LoVo (cell line): ENCODE measurements at places on chromosomes 4 and X.

- no peak for DNase-seq
These were observed 5.2 kb downstream of the UGDH start for GRCh38 chr4:39522068-39522467.

DNA sequence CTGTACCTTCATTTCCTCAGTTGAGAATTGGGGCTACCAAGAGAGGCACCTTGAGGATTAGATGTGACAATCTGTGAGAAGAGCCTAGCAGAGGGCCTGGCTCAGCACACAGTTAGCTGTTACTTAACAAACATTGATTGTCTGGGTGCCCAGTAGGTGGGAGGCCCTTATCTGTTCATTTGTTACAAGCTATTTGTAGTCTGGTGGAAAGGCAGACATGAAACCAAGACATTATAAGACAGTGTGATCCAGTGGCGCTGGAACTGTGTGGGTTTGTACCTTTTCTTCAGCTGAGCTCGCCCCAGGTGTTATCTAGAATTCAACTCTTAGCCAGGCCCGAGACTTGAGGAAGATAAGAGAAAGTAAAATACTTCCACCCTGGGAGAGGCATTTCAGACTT is 16.9 kb downstream of the AKAP4 start:
- no peak for DNase-seq

DNA sequence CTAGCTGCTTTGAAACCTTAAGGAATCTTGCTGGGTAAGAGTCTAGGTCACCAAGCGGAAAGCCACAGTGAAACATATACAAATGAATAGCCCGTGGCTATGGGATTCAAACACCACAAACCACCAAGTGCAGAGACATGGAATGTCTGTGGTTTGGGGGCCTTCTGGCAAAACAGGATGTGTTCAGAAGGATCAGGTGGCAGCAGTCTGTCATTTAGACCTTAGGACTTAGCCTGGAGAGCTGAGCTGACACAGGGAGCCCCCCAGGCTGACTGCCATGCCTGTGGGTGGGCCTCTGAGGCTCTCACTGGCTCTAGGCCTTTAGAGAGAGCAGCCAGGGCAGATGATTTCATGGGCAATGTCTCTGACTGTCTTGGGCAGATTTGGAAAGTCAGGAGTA is 225.6 kb downstream of the FBXW7 start:
- DNase-seq: no peak

GRCh38 chr4:183636503-183636902 is 22.5 kb downstream of the RWDD4 start:
- DNase-seq: peak; percentile 15

DNA sequence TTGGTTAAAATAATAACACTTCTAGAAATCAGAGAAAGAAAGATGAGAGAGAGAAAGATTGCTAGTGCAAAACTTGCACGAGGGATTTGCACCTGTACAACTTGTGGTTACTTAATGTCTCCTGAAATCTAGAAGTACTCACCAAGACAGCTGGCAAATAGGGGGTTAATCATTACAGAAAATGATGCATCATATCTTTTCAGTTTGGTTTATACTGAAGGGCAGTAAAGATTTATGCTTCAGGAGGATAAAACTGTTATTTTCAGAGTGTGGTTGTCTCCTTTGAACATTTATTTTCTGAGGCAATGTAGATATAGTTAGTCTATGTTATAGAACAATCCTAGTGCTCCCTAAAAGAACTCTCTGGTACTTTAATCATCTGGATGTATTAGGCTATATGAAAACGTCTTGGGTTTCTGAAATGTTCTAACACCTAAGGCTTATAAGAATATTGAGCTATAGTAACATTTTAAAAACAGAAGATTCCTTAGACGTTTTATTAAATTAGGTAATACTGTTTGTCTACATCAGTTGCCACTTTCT is 13.3 kb downstream of the ATOH1 start:
- no peak for DNase-seq

DNA sequence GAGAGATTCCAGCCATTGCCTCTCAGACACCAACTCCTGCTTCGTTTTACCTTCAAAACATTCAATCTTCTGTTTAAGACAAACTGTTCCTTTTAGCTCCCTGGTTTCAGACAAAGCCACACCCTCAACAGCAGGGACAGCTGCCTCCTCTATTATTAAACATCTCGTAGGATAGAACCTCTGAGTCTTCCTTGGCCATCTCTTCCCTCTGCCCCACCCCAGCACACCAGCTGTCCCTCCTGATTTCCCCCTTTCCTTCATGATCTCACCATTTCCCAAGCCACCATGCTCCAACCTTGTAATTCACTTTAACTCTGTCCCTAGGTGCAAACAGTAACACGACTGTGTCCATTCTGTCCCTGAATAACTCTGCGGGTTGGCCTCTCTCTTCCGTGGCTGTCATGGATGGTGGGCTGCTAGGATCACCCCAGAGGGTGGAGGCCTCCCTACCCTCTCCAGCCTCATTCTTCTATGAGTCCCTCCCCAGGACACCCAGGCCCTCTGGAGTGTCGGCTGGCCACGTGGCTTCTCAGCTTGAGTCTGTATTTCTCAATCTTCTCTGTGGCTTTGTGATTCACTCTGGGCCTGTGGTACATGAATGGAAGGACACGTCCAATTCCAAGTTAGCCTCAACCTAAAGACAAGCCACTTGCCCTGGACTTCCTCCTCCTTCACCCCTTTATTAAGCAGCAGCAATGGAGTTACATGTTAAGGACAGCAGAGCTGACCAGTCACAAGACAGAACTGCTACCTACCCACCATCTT is 349.9 kb downstream of the FBXW7 start:
- DNase-seq: no peak

GRCh38 chr4:37477126-37477525 is 209.1 kb downstream of the RELL1 start:
- no peak for DNase-seq

GRCh38 chrX:136623396-136623795 is 24.6 kb upstream of the CD40LG start:
- no peak for DNase-seq

DNA sequence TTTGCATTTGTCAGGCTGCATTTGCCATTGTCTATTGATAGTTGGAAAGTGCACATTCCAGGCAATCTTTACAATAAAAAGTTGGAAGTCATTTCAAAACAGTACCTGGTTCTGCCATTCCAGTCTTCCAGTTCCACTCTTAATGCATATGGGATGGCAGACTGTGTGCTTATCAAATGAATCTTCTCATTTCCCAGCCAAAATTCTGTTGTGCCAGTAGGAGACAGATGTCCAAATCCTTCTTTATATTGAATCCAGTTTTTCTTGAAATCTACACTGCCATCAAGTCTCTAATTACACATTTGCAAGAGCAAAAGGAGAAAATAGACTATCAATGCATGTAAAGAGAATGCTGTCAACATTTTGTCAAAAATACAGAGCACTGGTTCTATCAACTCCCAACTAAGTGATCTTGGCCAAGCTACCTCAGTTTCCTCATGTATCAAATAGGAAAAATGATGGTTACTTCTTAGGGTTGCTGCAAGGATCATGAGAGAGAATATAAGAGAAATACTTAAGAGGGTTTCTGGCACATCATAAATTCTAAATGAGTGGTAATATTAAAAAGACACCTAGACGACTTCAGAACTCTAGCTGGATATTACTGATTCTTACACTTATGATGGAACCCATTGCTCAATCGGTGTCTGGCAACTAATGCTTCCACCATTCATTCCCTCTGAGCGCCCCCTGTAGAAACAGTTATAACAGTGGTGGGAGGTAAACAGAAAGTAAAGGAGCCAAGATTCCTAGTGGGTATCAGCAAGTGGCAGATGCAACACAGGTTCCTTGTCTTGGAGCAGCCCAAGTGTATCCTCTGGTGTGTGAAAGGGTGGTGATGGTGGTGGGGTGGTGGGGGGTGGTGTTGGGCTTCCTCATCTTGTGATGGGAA is 3.8 kb downstream of the FGG start:
- no peak for DNase-seq

DNA sequence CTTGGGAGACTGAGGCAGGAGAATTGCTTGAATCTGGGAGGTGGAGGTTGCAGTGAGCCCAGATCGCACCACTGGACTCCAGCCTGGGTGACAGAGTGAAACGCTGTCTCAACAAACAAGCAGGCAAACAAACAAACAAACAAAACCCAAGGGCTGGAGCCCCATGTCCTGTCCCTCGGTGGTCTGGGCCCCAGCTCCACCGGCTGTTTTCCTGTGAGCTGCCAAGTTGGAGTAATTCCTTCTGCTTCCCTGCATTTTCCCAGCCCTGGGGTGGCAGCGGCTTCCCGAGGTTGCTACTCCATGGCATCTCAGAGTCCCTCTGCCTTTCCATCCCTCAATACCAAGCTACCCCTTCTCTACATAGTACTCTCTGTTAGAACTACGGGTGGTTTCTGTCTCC is 43.2 kb downstream of the RGS12 start:
- DNase-seq: no peak

- no peak for DNase-seq
These were observed 140.9 kb downstream of the PAPSS1 start for GRCh38 chr4:107579099-107579498.
